ENCODE measurements at places on chromosomes 12 and 14.

DNA sequence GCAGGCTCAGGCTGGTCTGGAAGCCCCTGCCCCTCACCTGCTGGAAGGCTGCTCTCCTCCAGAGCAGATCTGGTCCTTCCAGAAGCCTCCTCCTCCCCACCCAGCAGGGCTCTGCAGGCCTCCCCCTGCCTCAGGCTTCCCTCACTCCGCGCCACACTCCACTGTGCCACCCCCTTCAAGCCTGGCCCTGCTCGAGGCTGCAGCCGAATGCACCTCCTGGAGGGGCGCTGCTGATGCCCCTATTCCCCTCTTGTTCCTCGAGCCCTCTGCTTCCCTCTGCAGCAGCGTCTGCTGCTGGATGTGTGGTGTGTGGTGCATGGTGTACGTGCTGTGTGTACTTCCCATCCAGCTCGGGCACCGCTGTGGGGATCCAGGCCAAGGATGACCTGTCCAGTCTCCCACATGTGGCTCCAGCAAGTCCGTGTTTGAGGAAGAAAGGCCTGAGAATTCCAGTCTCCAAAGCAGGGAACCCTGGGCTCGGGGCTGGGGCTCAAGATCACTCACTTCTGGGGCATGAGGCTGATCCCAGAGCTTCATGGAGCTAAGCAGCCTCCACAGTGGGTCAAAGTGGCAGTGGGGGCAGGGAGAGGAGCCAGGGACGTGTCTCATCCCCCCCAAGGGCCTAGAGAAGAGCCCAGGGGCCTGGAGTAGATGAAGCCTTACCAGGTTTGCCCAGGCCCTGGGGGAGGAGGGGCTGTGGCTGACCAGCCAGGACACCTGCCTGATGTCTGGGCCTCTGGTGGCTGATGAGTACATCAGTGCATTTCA is 136.0 kb upstream of the C14orf180 start:
- DNase-seq = no peak

- DNase-seq = no peak
Observed at GRCh38 chr14:56333359-56334292, 215.4 kb downstream of the PELI2 start.

- DNase-seq = no peak
Observed at GRCh38 chr12:12821975-12822374, 8.8 kb downstream of the DDX47 start.

- DNase-seq = no peak
Observed at GRCh38 chr12:131331148-131331750, 377.5 kb downstream of the ADGRD1 start.

GRCh38 chr14:28361486-28361885 is 405.1 kb upstream of the FOXG1 start:
- no peak for DNase-seq

DNA sequence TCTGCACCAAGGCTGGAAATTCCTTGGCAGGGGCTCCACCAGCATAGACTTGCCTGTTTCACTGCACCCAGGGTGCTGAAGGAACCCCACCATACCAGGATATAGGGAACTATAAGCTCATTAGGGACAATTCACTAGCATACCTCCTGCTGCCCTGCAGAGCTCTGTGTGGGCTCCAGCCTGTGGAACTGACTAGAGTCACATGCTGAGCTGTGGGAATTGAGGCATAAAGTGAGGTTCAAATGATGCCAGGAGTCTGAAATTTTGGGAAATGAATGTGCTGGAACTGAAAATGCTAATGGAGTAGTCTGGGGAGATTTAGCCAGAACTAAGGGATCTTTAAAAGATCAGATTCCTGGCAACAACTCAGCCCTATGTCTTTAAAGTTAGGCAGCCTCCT is 7.3 kb upstream of the EMP1 start:
- DNase-seq = no peak

- DNase-seq = no peak
Observed at GRCh38 chr12:133165776-133166175, 15.5 kb upstream of the ZNF268 start.

GRCh38 chr12:92019491-92020277 is 126.0 kb downstream of the BTG1 start:
- no peak for DNase-seq

GRCh38 chr14:95918466-95918865 is 41.8 kb downstream of the TUNAR start:
- DNase-seq = no peak

- DNase-seq = no peak
Observed at GRCh38 chr12:27627123-27627852, 69.0 kb upstream of the REP15 start.

- no peak for DNase-seq
Observed at GRCh38 chr14:100712490-100712889, 14.2 kb upstream of the DLK1 start.

Data from GF-D8 (cell line).